ENCODE measurements at places on chromosomes 11 and 22. TPM values are rescaled to one million over a fixed set of nuclear protein-coding genes. Genes with fewer than 3 reads are reported as not detected.

GRCh38 chr11:17475666-17476316 lies 854 bp downstream of the ABCC8 start:
- peak; percentile 14 for DNase-seq
- H3K27ac ChIP-seq = no peak overlapping the region
- H3K4me1 ChIP-seq = peaks cover 23% of the 10 kb centered on the region
- H3K27me3 ChIP-seq = peaks cover 19% of the 10 kb centered on the region

DNA sequence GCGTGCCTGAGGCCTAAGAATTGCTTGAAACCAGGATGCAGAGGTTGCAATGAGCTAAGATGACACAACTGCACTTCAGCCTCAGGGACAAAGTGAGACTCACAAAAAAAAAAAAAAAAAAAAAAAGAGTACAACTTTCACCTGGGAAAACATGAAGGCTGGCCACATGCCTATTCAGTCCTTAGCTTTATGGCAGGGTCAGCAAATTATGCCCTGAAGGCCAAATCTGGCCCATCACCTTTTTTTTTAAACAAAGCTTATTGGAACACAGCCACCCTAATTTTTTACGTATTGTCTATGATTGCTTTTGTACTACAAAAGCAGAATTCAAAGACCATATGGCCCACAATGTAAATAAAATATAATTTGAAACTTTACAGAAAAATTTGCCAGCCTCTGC lies 8.2 kb downstream of the FSHB start:
- H3K4me3 ChIP-seq = no peak overlapping the region
- H3K36me3 ChIP-seq = no peaks in the 10 kb centered on the region
- DNase-seq = no peak
- no peaks in the 10 kb centered on the region for H3K27me3 ChIP-seq
- H3K4me1 ChIP-seq = no peaks in the 10 kb centered on the region

The SAA1 gene
- polyA plus RNA-seq = 27.5 TPM

DNA sequence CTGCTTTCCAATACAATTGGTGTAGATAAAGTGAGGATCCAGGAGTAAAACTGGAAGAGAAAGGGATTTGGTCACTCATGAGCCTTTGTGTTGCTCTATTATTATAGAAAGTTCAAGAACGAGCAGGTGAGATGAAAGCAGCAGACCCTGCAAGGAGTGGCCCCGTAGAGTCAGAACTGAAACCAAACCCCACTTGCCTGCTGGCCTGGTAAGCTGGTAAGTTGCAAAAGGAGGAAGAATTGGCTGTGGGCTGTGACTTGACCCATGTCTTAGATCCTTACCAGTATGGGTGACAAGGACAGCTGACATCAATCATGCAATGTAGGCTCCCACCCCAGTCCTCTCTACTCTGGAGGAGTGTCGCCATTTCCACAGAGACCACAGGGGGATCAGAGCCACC lies 201.3 kb downstream of the OPCML start:
- H3K27ac ChIP-seq = no peak overlapping the region
- H3K36me3 ChIP-seq = no peaks in the 10 kb centered on the region
- no peak for DNase-seq
- H3K4me1 ChIP-seq = no peaks in the 10 kb centered on the region

DNA sequence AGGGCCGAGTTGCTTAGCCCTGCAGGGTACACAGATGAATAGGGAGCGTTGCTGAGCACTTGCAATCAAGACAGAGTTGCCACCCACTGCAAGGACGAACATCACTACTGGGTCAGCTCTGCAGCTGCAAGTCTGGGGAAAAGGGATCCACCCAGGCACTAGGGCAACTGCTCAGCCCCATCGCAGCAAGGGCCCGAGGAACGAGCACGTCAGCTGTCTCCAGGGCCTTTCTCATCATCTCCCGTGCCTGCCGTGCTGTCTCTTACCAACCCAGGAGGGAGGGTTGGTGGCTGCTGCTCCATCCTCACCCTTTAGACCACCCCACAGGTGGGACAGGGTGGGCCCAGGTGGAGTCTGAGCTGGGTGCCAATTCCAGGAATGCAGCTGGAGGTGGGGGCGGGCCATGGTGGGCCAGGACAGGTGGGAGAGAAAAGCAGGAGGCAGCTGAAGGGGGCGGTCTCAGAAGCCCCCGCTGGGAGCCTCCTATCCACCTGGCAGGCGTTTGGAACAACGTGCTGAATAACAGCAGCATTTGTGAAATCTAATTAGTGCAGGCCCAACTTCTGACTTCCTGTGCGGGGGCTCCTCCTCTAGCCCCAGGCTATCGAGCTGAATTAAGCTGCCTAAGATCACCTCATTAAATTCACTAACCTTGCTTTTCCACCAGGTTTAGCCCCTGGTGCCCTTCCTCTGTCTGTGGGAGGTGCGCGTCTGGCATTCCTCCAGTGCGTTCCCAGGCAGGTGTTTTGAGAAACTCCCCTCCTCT lies 252.5 kb downstream of the ST3GAL4 start:
- no peaks in the 10 kb centered on the region for H3K4me1 ChIP-seq
- no peaks in the 10 kb centered on the region for H3K36me3 ChIP-seq
- H3K27ac ChIP-seq = no peak overlapping the region
- DNase-seq = no peak

The YPEL4 gene
- polyA plus RNA-seq = 0.62 TPM

- peaks cover 16% of the 10 kb centered on the region for H3K4me1 ChIP-seq
- H3K27ac ChIP-seq = no peak overlapping the region
- H3K4me3 ChIP-seq = no peak overlapping the region
- no peaks in the 10 kb centered on the region for H3K27me3 ChIP-seq
- H3K36me3 ChIP-seq = peaks cover 48% of the 10 kb centered on the region
Measured at GRCh38 chr22:46890819-46891218, 128.4 kb downstream of the TBC1D22A start.

DNA sequence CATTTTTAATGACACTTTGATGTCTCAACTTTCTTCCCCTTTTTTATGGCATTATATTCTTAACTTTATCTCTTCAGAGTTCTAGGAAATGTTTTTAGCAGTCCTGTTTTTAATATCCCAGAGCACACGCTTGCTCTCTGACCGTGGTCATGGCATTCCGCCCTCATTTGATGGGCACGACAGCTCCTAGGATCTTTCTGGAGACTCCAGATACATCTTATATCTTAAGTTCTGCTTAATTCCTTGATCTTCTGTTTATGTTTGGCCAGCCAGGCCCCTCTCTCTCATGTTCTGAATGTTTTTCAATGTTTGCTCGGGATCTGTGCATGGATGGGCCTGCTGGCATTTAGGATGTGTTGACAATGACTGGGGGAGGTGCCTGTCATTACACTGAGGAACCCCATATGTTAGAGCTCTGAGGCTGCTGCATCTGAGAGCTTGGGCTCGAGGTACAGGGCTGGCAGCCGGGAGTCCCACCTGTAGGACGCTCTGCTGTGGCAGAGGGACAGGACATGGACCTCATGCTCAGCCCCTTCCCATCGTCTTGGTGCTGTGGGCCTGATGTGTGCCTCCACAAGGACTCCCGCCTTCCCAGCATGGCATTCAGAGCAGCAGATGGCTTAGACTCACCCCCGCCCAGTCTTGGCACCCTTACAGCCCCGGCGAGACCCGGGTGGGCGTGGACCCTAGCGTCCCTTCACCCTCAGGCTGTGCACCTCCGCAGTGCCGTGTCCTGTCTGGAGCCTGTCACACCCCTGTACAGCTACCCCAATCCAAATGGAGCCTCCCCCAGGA lies 75.0 kb downstream of the CDKN1C start:
- no peak for DNase-seq
- H3K4me3 ChIP-seq = no peak overlapping the region
- peaks cover 56% of the 10 kb centered on the region for H3K4me1 ChIP-seq
- no peaks in the 10 kb centered on the region for H3K36me3 ChIP-seq

GRCh38 chr22:37290737-37291136 lies 8.4 kb downstream of the CYTH4 start:
- no peaks in the 10 kb centered on the region for H3K36me3 ChIP-seq
- H3K4me3 ChIP-seq = no peak overlapping the region
- H3K27me3 ChIP-seq = no peaks in the 10 kb centered on the region
- no peak overlapping the region for H3K27ac ChIP-seq
- H3K4me1 ChIP-seq = peaks cover 4% of the 10 kb centered on the region

GRCh38 chr11:45754741-45755140 lies 50.2 kb upstream of the SLC35C1 start:
- peak; percentile 56 for DNase-seq
- no peaks in the 10 kb centered on the region for H3K36me3 ChIP-seq
- H3K27ac ChIP-seq = no peak overlapping the region
- no peaks in the 10 kb centered on the region for H3K4me1 ChIP-seq

DNA sequence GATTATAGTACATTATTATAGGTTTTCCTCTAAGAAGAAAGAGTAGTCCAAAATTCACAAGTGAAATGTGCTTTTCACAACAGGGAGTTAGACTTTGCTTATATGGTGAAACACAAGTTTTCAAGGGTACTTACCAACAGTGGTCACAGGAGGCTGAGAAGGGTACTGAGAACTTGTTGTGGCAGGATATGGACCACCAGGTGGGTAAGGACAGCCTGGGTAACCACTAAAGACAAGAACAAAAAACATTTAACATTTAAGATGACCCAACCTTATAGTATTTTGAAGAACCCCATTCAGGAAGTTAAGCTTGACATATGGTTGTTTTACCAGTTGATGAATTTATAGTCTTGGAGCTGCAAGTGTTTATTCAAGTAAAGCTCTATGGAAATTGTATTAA lies 24.4 kb downstream of the TSG101 start:
- H3K4me1 ChIP-seq = no peaks in the 10 kb centered on the region
- no peak overlapping the region for H3K4me3 ChIP-seq
- no peak overlapping the region for H3K27ac ChIP-seq
- peaks cover 50% of the 10 kb centered on the region for H3K36me3 ChIP-seq

The USP2 gene
- polyA plus RNA-seq = 7.8 TPM

DNA sequence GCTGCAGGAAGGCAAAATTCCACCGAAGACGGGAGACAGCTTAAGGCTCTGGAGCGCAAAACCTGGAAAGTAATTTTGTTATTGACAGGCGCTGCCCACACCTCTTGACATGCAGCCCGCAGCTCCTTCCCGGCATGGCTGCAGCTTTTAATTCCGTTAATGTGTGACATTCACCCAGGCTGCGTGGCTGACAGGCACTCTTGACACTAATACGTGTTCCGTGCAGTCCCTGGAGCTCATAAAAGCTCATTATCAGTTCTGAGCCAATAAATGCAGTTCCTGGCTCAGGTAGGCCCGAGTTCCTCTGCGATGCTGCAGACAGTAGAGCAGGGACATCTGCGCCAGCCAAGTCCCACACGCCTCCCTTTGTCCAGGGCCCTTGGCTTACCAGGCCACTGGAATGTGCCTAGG lies 34.8 kb downstream of the TSPAN18 start:
- DNase-seq = peak; percentile 48
- no peaks in the 10 kb centered on the region for H3K27me3 ChIP-seq
- peak overlapping the region; percentile 66 for H3K27ac ChIP-seq
- no peak overlapping the region for H3K4me3 ChIP-seq
- H3K4me1 ChIP-seq = peaks cover 47% of the 10 kb centered on the region

DNA sequence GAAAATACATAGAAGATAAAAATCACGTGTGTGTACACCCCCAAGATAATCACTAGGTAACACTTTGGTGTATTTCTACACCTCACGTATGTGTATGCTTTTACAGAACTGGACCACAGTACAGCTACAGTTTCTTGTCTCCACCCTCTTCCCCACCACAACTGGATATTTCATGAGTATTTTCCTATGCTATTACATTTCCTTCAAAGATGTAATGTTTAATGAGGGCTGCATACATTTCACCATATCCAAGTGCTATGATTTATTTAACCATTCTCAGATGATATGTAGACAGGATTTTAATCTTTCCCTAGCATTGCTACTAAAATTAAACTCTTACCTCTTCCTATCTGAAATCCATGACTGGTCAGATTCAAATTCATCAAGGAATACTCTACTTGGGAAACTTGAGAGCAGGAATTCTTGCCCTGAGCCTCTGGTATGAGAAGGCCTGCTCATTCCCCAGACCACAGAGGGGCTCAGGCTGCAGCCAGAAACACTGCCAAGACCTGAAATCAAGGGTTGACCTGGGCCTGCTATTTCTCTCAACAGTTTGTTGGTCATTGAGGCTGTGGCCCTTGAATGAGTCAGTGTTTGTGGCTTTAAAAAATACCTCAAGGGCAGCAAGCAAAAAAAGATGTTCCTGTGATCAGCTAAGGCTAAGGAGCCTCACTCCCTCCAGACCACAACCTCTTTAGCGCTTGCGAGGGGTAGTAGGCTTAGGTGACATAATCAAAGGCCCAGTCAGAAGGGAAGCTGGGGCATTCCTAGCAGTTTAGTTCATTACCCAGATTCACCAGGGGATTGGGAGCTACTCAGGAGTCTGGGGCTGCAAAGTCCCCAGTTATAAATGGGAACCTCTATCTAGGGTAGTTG lies 55.5 kb downstream of the ABTB2 start:
- no peaks in the 10 kb centered on the region for H3K27me3 ChIP-seq
- no peak for DNase-seq
- H3K36me3 ChIP-seq = no peaks in the 10 kb centered on the region

DNA sequence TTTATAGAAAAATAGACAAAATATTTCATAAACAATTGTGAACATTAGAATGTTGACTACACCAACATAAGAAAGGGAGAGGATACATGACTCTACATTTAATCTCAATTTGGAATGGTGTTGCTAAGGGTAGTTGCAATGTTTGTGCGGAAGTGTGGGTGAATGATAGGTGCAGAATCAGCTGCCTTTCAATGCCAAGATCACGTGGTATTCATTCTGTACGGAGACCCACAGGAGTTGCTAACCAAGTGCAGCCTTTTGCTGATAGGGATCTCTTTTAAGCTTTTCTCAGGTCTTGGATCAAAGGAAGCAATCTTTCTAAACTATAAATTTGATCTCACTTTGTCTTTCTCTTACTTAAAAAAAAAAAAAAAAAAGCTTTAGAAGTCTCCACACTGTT lies 29.8 kb upstream of the CTSC start:
- H3K4me1 ChIP-seq = no peaks in the 10 kb centered on the region
- no peak overlapping the region for H3K27ac ChIP-seq
- no peaks in the 10 kb centered on the region for H3K27me3 ChIP-seq
- H3K36me3 ChIP-seq = no peaks in the 10 kb centered on the region
- no peak for DNase-seq
- no peak overlapping the region for H3K4me3 ChIP-seq

The P2RX6 gene
- polyA plus RNA-seq = not detected

DNA sequence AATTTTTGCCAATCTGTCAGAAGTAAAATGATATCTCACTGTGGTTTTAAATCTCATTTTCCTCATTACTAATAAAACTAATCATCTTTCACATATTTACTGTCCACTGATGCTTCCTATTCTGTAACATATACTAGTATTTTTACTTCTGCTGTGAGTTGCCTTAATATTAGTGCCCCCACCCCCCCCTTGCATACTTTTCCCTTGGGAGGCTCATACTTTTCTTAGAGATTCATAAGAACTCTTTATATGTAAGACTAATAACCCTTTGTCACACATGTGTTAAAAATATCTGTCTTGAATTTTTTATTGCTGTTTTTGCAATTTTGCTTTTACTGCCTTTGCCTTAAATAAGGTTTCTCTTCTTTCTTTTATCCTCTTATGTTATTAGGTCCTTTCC lies 87.2 kb downstream of the PHF21A start:
- no peaks in the 10 kb centered on the region for H3K36me3 ChIP-seq
- no peak for DNase-seq
- no peak overlapping the region for H3K27ac ChIP-seq
- H3K27me3 ChIP-seq = no peaks in the 10 kb centered on the region
